ENCODE measurements at places on chromosomes 2 and 18.

GRCh38 chr2:142877216-142877838 is at the start of gene KYNU:
Gene KYNU (plus strand): TSS chr2:142877664. CDS start chr2:142885368, 7,704 bp downstream.
- peak; percentile 70 for DNase-seq

GRCh38 chr2:48415836-48416515 is 114.0 kb upstream of the STON1 start:
- peak; percentile 32 for DNase-seq

DNA sequence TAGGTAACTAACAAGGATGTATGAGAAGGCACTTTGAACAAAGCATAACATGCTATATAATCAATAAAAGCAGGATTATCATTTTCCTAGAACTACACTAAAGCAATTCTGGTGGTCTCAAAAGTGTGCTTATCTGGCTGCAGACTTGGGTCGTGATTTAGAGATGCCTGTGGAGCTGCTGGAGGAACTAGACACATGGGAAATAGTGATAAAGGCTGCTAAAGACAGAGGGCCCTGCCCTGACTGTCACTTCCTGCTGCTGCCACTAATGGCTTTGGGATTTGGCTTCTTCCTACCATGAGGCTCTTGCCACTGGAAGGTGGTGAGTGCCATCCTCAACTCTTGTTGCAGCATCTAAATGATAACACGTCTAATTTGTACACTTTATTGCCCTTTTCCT is 22.5 kb downstream of the TMEM178A start:
- DNase-seq, result no peak

DNA sequence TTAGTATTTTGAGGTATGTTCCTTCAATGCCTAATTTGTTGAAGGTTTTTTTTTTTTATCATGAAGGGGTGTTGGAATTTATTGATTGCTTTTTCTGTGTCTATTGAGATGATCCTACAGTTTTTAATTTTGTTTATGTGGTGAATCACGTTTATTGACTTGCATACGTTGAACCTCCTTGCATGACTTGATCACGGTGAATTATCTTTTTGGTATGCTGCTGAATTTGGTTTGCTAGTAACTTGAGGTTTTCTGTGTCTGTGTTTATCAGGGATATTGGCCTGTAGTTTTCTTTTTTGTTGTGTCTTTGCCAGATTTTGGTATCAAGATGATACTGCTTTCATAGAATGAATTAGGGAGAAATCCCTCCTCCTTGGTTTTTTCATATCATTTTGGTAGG is 23.9 kb downstream of the CLIP4 start:
- DNase-seq, result no peak

- DNase-seq, result no peak
These were observed 43.2 kb downstream of the PSD4 start for GRCh38 chr2:113216891-113217454.

- DNase-seq, result no peak
These were observed 2.9 kb upstream of the HAAO start for GRCh38 chr2:42795275-42795674.

GRCh38 chr2:101119431-101119830 is 31.8 kb downstream of the TBC1D8 start:
- no peak for DNase-seq

- peak; percentile 46 for DNase-seq
These were observed 110.9 kb downstream of the STK39 start for GRCh38 chr2:168136392-168136977.

DNA sequence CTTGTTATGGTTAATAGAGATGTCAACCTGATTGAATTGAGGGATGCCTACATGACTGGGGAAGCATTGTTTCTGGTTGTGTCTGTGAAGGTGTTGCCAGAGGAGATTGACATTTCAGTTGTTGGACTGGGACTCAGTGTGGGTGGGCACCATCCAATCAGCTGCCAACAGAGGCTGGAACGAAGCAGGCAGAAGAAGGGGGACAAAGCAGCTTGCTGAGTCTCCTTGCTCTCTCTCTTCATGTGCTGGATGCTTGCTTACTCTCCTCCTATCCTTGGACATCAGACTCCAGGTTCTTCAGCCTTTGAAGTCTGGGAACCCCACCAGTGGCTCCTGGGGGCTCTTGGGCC is 22.2 kb upstream of the SMAD4 start:
- no peak for DNase-seq

DNA sequence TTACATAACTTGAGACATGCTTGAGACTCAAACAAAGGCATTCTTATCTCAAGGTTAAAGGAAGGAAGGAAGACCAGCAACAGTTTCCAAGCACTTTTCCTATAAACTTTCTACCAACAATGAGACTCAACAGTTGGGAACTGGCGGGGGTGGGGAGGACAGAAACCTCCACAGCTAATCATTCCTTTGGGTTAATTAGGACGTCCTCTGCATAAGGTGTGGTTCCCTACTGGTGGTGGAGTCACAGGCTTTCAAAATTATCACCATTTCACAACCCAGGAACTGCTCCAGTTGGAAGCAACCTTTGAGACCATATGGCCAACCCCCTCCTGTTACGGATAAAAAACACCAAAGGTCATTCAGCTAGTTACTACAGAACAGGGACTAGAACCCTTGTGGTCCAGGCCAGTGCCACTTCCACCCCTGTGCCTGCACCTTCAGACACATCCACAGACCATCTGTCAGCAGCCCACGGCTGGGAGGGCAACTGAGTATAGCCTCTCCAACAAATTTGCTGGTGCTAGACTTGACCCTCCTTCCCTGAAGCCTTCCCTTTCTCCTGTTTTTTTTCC is 30.1 kb upstream of the ATL2 start:
- DNase-seq, result no peak

GRCh38 chr18:65761636-65762295 is 11.0 kb downstream of the CDH7 start:
- DNase-seq, result no peak

DNA sequence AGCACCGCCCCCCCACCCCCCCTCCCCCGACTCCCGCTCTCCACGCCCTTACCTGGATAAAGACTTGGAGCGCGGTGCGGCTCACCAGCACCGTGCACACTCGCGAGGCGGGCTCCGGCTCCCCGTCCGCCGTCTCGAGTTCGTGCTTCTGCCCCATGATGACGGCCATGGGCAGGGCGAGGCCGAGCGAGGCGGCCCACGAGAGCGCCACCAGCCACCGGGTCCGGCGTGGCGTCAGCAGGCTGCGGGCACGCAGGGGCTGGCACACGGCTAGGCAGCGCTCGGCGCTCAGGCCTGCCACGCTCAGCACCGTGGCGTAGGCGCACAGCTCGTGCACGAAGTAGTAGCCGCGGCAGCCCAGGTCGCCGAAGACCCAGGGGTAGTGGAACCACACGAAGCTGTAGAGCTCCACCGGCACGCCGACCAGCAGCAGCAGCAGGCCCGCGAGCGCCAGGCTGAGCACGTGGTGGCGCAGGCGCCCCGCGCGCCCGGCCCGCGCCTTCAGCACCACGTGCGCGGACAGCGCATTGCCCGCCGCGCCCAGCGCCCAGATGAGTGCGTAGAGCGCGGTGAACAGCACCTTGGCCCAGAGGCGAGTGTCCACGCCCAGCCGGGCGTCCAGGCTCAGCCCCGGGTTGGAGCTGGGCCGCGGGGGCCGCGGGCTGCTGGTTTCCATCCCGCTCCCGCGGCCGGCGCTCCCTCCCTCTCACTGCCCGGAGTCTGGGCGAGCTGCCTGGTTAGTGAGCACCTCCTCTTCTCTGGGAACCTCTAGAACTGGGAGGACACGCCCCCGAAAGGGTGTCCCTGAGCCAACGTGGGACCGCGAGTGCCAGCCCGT is at the start of gene NTSR2:
Gene NTSR2 (minus strand): TSS at position 742 of the 838 bp plus-strand sequence. CDS start 66 bp downstream, at position 676.
- peak; percentile 41 for DNase-seq

DNA sequence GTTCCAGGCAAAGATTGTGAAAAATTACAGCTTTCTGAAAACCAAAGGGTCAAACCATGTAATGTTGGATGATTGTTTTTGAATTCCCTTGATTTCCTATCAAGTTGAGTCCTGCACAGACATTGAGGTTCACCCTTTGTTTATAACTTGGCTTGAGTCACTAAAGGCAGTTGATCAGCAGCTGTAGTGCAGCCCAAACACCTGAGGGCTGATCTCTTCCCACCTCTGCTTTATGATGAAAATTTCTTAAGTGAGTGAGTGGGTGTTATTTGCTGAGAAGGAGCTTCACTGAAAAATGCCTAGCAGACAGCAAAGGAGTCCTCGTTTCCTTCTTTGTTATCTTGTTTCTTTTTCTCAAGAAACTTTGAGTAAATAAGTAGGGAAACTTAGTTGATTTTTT is 31.9 kb upstream of the BMPR2 start:
- no peak for DNase-seq

GRCh38 chr2:6650311-6650710 is 215.4 kb downstream of the CMPK2 start:
- no peak for DNase-seq

- DNase-seq, result no peak
These were observed 14.6 kb downstream of the SLC4A5 start for GRCh38 chr2:74328573-74328972.

DNA sequence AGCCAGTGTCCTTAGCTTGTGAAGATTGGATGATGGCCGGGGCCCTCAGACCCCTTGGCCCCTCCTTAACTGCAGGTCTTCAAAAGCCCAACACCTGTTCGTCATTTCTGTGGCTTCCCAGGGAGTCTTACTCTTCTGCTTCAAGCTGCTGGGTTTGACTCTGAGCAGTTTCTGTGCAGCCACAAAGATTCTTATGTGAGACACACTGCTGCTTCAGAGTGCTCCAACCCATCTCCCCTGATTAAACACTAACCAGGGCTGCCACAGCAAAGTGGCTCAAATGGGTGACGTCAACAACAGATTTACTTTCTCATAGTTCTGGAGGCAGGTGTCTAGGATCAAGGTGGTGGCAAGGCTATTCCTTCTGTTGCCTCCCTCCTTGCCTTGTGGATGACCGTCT is 40.8 kb downstream of the TSN start:
- no peak for DNase-seq

GRCh38 chr2:141611176-141611571 is 519.6 kb downstream of the LRP1B start:
- DNase-seq, result no peak

- peak; percentile 52 for DNase-seq
These were observed 92.8 kb upstream of the OTOS start for GRCh38 chr2:240232961-240233884.

- DNase-seq, result no peak
These were observed 32.0 kb downstream of the MAP3K20 start for GRCh38 chr2:173107629-173108022.

DNA sequence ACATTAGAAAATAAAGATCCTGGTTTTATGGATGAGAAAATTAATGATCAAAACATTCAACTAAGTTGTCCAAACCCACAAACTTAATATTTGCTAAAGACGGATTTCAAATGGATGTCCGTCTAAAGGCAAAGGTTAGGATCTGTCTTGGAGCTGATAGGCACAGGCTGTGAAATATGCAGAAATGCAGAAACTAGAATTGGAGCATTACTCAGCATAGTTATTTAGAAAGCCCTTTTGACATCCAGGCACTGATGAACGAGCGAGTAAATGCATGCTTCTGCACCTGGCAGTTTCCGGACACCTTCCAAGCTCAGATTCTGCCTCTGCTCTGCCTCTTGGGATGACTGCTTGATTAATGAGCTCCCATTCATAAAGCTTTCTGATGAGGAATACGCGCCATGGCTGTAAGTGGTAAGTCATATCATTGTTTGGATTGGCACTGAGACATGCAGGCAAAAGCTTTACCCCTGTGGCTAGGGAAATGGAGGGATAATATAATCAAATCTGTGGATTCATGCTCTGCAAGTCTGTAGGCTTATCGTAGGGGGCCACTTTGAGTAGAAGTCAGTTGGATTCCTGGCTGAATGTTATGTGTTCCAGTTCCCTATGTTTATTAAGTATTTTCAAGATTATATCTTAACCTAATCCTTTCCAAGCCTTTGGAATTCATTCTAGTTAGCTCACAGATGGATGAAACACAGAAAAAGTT is 2176.3 kb upstream of the CELF4 start:
- DNase-seq, result no peak

GRCh38 chr2:64036034-64036705 is 16.9 kb upstream of the VPS54 start:
- DNase-seq, result peak; percentile 23

DNA sequence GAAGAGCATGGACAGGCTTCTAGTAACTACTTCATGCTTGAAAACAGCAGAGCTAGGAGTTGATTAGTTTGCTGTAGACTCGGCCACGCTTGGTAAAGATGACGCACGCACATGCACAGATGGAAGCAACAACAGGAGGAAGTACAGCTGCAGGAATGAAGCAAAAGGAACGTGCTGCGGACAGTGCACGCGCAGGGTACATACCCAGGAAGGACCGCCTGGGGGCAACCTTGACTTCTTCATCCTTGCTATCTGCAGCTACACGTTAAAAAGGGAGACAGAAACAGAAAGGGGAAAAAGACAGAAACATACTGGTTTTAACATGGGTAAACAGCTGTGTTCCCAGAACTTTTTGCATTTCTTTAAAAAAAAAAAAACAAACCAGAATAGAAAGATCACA is 17.7 kb downstream of the SLC66A2 start:
- no peak for DNase-seq

DNA sequence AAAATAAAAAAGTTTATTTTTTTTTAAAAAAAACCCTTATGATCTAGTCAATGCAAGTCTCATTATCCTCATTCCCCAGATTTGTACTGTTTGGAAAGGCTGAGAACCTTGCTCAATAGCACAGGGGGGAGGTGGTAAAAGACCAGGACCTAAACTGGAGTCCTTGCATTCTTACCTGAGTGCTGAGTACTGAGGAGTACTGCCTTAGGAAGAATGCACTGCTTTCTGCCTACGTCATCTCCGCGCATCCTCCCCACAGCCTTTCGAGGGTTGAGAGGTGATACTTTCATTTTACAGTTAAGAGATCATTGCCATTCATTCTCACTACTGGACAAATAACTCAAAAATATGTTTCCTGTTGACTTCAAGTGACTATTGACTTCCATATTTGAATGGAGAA is 73.8 kb downstream of the MAP3K20 start:
- DNase-seq, result no peak

DNA sequence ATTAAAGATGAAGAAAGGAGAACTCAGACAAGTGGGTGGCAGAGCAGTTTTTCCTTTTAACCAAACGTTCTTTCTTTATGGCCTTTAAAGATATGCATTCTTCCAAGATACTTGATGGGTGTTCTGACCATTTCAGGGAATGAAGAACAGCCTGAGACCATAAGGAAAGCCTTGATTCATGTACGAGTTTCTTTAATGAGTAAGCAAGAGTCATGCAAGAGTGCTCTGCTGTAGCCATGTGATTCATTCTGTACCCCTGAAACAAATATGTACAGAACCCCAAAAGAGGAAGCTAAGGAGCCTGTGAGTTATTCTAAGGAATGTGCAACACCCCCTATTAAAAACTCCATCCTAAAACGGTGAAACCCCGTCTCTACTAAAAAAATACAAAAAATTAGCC is 372.8 kb downstream of the MTX2 start:
- DNase-seq, result no peak

DNA sequence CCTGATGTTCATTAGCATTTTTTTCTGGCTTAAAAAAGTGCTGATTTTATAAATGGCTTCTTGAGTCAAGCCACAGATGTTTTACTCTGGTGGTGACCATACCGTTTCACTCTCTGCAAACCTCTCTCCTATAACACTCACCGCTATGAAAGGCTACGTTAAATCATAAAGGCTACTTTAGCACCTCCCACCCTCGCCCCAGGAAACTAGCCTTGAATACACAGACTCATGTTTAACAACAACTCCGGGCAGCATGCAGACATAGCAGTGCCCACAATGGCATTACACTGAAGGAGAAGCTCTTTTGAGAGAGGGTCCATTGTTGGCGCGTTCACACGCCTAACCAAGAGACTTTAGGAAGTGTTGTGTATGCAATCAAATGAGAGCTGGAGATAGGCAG is 5.6 kb downstream of the MYT1L start:
- no peak for DNase-seq

GRCh38 chr18:65737471-65737955 is 13.3 kb upstream of the CDH7 start:
- DNase-seq, result no peak

- peak; percentile 30 for DNase-seq
These were observed 20.4 kb upstream of the PAPOLG start for GRCh38 chr2:60735496-60736250.
